Stromal cell of bone marrow (primary cell): ENCODE measurements at places on chromosomes 5 and 9.

DNA sequence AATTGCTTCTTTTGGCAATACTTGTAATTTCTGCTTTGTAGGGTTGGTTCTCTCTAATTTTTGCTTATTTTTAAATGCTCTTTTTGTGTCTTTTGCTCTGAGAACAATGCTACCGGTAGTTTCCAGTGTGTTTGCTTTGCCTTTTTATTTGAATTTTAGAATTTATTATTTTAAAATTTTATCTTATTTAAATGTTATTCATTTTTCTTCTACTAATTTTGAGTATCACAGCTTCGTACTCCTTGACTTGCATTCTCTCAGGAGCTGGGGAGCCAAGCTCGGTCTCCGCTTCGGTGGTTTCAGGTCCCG is 45.9 kb downstream of the ANXA2R start:
- no peak for DNase-seq

DNA sequence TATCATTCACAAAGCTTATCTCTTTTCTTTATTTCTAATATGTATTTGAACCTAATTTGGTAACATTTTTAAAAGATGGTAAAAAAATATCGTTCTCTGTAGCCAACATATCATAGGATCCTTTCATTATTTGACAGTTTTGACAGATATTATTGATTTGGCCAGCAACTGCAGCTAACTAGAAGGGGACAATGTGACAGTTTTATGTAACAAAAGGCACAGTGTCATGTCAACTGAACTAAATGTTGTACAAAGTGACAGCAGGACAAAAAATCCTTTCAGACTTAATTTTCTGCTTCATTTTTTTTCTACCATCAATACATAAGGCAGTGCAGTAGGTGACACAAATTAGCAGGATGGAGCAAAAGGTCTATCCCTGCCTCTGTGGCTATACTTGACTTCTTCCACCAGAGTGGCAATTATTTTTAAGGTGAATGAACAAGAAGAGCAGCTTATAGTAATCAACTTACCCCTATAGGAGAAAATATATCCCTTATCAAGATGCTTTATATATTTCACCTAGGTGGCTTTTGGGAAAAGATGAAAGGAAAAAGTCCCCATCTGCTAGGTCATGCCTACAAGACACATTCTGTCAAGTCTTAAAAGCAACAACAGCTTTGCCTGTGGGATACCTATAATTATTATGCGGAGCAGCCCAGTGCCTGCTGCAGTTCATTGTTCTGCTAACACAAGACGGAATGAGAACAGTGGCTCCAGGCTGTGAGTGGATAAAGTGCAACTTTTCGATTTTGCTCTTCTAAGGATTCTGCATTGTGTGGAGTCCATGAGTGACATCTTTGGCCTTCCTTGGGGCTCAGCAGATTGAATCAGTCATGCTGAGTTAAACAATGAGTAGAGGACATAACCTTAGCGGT is 694.9 kb downstream of the ISL1 start:
- DNase-seq = no peak

- no peak for DNase-seq
These were observed 463.2 kb upstream of the PIK3R1 start for GRCh38 chr5:67752357-67752708.

DNA sequence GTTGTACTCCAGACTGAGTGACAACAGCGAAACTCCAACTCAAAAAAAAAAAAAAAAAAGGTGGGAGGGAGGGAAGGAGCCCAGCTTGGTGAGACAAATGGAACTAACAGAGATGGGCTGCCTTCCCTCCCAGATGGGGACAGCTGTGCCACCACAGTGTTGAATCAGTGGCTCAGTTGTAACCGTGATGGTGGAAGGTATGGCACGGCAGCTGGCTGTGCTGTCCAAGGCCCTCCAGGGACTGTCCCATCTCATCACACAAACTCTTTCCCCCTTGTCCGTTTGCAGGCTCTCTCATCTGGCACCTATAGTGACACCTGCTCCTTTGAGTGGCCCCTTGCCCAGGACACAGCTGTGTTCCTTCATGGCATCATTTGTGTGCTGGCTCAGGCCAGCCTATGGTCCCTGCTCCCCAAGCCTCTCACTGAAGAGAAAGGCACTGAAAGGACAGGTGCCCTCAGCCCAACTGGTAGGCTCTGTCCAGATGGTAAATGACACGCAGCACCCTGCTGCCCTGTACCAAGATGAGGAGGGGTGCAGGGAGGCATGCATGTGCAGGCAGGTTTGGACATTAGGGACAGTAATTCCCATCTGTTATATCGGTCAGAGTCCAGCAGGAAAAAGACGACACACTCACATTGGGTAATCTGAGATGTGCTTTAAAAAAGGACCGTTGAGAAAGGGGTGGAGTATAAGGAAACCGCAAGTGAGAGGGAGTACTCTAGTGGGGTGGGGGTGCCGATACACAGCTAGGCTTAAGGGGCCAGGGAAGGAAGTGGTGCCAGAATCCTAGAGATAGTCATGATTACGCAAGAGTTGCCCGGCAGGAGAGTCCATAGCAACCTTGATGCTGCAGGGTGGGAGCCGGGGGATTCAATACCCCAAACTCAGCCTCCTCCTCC is 4.3 kb downstream of the SMIM33 start:
- peak; percentile 40 for DNase-seq

- DNase-seq = no peak
These were observed 8.2 kb upstream of the MARCHF3 start for GRCh38 chr5:127038550-127038949.

- DNase-seq = no peak
These were observed 13.2 kb upstream of the PCA3 start for GRCh38 chr9:76751001-76751400.

GRCh38 chr5:145976431-145977155 is 40.2 kb downstream of the SH3RF2 start:
- DNase-seq = no peak
